Bronchial smooth muscle cell (primary cell): ENCODE measurements at places on chromosomes 2 and 18. TPM values are rescaled to one million over a fixed set of nuclear protein-coding genes. Genes with fewer than 3 reads are reported as not detected.

KLHL30 gene
- 0.09 and 0.16 TPM in 2 replicates for total RNA-seq

EFR3B gene
- total RNA-seq = 0.26 and 0.47 TPM in 2 replicates

MROH2A gene
- under 0.01 TPM in 1 of 2 replicates, not detected in the other for total RNA-seq

PRKAG3 gene
- not detected in 2 replicates for total RNA-seq

TLX2 gene
- total RNA-seq = 1.4 TPM in 2 replicates

LOXHD1 gene
- total RNA-seq = not detected in 2 replicates

DCC gene
- 0.52 and 3.3 TPM in 2 replicates for total RNA-seq

STARD7 gene
- total RNA-seq = 70.5 and 81.0 TPM in 2 replicates

RGPD8 gene
- 2.8 and 8.5 TPM in 2 replicates for total RNA-seq

AMER3 gene
- total RNA-seq = under 0.01 TPM in 1 of 2 replicates, not detected in the other

INPP1 gene
- total RNA-seq = 10.0 and 11.2 TPM in 2 replicates

TSN gene
- 23.1 and 35.3 TPM in 2 replicates for total RNA-seq

ADCYAP1 gene
- total RNA-seq = not detected in 2 replicates

GCA gene
- total RNA-seq = 0.95 and 1.7 TPM in 2 replicates

NUP35 gene
- total RNA-seq = 3.8 and 5.2 TPM in 2 replicates

SLC14A1 gene
- total RNA-seq = 55.5 and 131 TPM in 2 replicates

DOCK10 gene
- total RNA-seq = 15.1 and 29.5 TPM in 2 replicates
